Activated CD8-positive, alpha-beta T cell treated with anti-CD3 and anti-CD28 coated beads for 36 hours (primary cell): ENCODE measurements at places on chromosomes 12 and 14.
A peak's percentile ranks its signal among the peaks of the same experiment; 100 is the strongest.

GRCh38 chr14:100590726-100591452 is 3.7 kb upstream of the BEGAIN start:
- DNase-seq, result no peak

DNA sequence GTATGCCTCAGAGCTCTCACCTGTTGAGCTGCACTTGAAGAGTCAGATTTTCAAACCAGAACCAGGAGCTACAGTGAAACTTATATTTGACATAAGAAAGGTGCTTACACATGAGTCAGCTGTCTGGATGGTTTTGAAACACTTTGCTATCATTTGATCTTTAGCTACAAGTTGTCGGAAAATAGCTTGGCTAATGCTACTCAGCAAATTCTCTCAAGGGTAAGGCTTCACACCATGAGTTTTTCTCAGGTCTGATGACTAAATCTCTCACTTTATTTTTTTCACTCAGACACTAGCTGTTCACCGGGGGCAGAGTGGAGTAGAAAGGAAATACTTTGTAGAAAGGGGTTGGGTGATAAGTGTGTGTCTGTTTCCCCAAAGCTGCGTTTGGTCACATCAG is 171.8 kb downstream of the FLRT2 start:
- DNase-seq, result no peak

DNA sequence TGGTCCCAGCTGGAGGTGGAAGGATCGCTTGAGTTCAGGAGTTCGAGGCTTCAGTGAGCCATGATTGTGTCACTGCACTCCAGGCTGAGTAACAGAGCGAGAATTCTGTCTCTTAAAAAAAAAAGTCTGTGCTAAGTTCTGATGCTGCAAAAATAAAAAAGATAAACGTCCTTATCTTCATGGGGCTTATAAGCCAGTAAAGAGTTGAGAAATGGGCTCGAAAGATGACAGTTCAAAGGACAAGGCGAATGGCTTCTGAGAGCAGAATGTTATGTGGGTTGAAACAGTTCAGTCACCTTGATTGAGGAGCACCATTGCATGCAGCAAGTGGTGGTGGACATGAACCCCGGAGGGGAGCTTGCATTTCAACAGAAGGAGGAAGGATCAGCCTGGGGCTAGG is 4.7 kb downstream of the TSPAN9 start:
- DNase-seq, result no peak

- DNase-seq, result peak; percentile 66
Measured at GRCh38 chr12:76274420-76275083, 73.7 kb downstream of the BBS10 start.

- no peak for DNase-seq
Measured at GRCh38 chr12:111807232-111807631, 34.8 kb upstream of the MAPKAPK5 start.

GRCh38 chr14:29236848-29237247 is 470.3 kb downstream of the FOXG1 start:
- DNase-seq, result no peak

- no peak for DNase-seq
Measured at GRCh38 chr12:109752117-109753053, 38.8 kb downstream of the FAM222A start.

DNA sequence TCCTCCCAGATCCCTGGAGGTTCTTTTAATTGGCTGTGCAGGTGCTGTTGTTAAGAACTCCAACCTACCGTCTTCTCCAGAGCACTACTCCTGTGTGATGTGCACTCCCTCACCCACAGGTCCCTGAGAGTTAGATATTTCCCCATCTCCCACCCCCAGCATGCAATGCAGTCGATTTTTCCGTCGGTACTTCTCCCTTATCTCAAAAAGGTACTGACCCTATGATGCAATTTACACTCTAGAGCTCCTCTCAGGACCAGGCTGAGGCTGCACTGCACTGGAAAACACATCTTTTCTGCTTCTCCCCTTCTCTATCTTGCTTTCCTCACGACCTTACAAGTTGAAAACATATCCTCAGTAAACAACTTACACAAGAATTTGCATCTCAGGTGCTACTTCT is 312.4 kb upstream of the TBX3 start:
- no peak for DNase-seq

DNA sequence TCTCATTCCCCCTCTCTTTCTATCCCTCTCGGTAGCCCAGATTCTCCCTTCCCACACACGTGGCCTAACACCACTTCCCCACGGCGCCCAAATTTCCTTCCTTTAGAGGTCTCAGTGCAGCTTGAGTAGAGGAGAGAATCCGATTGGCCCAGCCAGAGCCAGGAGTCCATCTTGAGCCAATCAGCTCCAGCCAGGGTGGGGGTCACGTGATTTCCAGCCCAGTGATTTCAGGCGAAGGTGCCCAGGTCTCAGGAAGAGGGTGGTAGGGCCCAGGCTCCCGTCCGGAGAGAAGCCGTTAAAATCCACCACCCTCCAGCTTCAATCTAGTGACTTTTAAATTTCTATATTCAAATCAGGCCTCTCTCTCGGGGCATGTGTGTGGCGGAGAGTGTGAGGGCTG is 45.2 kb upstream of the MYL2 start:
- no peak for DNase-seq

- no peak for DNase-seq
Measured at GRCh38 chr14:103508521-103509329, 13.9 kb downstream of the CKB start.

GRCh38 chr14:84217066-84217465 is 1312.9 kb upstream of the FLRT2 start:
- no peak for DNase-seq

DNA sequence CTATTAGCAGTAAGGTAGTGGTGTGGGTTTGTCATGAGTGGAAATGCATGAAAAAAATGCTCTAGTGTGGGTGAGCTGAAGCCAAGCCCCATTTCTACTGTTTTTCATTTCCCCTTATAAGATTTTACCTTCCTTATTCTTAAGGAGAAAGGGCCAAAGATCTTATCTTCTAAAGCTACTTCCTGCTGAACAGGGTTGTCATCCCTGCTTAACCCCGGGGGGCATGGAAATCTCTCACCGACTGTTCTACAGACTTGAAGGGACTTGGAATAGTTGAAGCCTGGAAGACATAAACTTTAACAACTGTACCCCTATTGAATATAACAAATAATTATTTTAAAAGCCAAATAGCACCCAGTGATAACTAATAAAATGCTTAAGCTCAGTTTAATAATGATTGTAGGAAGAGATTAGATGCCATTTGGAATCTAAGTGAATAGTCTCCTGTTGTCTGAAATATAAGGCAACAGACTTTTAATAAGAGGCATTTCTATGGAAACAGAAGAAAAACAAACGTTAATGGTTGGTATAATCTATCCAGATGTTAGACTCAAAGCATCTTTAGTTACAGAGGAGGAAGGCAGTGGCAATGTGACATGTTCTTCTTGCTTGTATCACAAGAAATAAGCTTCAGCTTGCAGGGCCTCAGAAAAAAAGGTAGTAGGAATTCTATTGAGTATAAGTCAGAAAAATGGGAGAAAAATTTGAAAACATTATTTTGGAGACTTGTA is 1.8 kb upstream of the GMFB start:
- DNase-seq, result no peak

DNA sequence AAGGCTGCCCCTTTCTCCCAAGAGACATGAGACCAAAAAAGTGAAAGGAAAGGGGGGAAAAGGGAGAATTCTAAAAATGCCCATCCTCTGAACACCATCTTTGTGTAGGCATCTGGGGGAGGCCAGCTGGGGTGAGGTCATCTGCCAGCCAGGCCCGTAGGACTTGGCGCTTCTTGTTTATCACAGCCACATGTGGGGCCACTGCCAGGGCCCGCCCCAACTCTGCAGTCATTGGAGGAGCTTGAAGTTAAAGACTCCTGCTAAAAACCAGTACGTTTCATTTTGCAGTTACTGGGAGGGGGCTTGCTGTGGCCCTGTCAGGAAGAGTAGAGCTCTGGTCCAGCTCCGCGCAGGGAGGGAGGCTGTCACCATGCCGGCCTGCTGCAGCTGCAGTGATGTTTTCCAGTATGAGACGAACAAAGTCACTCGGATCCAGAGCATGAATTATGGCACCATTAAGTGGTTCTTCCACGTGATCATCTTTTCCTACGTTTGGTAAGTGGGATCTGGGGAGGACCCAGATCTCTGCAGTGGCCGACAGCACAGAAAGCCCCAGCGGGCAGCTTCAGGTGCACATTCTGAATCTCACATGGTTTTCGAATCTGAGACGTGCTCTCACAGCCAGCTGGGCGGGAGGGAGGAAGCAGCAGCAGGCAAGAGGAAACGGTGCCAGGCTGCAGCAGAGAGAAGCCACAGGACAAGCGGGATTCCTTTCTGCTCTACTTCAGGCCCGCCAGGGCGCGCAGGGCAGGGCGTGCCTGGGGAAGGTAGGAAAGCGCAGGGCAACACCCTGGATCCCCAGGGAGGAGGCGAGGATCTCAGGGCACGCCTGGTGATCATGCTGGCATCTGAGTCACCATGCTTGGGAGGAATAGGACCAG is at the start of gene P2RX7:
Gene P2RX7, plus strand, starts transcription at position 276 of the 881 bp plus-strand sequence. Its CDS starts 95 bp downstream, at position 371.
- DNase-seq, result peak; percentile 73

DNA sequence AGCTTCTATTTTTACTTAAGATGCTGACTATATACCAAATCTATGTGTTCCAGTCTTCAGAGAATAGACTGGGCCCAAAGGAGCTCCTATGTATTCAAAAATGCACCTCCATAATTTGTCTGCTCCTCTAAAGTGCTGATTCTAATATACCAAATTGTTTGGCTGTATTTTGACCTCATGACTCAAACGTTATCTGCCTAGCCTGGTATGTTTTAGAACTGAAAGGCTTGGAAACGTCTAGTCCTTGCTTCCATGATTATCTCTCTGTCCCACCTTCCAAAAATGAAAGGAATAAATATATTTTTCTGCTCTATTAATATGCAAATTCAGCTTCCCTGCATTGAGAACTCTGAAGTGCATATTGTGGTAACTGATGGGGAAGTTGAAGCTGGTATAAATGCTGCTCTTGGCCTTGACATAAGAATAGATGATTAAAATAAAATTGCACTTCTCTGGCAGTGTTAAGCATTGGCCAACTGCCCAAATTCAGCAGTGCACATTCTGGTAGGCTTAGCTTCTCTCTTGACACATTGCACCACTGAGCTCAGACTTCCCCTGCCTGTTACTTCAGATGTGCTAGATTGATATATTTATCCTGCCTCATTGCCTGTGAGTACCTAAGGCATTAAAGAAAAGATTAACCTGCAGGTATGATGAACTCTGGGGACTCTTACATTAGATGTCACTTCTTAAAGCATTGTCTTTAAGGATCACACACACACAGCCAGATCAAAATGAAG is 882.3 kb downstream of the RPS29 start:
- DNase-seq, result no peak

GRCh38 chr12:25236190-25236589 is 14.5 kb downstream of the KRAS start:
- no peak for DNase-seq

GRCh38 chr12:53223389-53224060 is 8.5 kb downstream of the RARG start:
- DNase-seq, result peak; percentile 46

DNA sequence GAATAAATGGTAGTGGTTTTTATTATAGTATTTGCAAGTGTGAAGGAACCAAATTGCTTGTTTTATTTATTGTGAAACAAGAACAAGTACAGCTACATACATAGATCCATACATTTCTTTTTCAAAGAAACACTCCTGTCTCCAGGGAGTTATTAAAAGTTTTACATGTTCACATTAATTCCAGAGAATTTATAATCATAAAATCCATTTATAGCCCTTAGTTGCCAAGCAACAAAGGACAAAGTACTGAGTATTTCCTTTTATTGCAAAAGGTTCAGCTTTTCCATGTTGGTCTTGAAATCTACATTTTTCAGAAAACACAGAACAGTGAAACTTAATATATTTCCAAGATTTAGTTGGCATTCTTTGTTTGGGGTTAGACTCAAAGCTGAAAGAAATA is 9.5 kb downstream of the MYRFL start:
- no peak for DNase-seq

DNA sequence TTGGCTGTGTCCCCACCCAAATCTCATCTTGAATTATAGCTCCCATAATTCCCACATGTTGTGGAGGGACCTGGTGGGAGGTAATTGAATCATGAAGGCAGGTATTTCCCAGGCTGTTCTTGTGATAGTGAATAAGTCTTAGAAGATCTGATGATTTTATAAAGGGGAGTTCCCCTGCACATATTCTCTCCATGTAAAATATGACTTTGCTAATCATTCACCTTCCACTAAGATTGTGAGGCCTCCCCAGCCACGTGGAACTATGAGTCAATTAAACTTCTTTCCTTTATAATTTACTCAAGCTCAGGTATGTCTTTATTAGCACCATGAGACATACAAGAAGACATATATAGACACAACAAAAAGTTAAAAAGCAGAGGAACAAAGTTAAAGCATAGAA is 120.0 kb downstream of the CPNE8 start:
- DNase-seq, result no peak

DNA sequence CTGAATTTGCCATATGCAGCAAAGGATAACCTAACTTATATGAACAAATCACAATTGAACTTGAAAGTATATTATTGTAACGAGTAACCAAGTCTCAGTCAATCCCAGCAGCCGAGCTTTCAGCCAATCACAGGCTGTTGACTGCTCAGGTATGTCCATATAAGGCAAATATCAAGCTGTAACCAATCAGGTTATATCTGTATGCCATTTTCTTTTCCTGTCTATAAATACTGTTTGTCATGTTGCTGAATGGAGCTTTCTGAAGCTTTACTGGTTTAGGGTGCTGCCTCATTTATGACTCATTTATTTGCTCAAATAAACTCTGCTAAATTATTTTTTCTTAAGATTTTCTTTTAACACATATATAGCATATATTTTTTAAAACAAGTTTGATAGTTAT is 1059.5 kb downstream of the GALC start:
- no peak for DNase-seq

GRCh38 chr12:106601496-106601895 is 18.7 kb downstream of the RFX4 start:
- DNase-seq, result no peak

DNA sequence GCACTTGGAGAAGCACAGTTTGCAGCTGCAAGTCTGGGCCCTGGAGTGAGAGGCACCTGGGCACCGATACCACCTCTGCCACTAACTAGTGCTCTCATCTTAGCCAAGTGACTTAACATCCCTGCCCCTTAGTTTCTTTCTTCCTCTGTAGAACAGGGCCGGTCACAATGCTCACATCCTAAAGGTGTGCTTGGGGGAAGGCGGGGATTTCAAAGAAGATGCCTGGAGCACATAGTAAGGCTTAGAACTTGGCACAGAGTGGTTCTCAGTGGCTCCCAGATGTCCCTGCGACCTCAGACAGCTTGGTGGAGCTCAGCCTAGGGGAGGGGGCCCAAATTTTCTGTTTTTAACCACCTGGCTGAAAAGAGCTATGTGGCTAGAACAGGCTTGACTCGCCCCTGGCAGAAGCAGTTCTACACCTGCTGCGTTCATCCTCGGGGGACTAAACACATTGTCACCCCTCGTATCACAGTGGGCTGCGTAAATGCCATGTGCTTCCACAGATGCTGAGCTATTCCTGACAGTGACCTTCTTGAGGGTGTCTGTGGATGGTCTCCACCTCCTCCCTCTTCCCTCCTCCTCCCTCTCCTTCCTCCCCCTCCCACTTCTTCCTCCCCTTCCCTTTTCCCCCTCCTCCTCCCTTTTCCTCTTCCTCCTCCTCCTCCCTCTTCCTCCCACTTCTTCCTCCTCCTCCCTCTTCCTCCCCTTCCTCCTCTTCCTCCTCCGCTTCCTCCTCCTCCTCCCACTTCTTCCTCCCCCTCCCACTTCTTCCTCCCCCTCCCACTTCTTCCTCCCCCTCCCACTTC is 112.1 kb downstream of the PHETA1 start:
- DNase-seq, result no peak
